Epithelial cell of prostate (primary cell): ENCODE measurements at places on chromosomes 13 and 19.

GRCh38 chr13:100674572-100674871, at the start of gene TMTC4:
TSS of gene TMTC4 (minus strand) at chr13:100674795. CDS start at chr13:100670362, 4,433 bp downstream.
- no peak for DNase-seq

DNA sequence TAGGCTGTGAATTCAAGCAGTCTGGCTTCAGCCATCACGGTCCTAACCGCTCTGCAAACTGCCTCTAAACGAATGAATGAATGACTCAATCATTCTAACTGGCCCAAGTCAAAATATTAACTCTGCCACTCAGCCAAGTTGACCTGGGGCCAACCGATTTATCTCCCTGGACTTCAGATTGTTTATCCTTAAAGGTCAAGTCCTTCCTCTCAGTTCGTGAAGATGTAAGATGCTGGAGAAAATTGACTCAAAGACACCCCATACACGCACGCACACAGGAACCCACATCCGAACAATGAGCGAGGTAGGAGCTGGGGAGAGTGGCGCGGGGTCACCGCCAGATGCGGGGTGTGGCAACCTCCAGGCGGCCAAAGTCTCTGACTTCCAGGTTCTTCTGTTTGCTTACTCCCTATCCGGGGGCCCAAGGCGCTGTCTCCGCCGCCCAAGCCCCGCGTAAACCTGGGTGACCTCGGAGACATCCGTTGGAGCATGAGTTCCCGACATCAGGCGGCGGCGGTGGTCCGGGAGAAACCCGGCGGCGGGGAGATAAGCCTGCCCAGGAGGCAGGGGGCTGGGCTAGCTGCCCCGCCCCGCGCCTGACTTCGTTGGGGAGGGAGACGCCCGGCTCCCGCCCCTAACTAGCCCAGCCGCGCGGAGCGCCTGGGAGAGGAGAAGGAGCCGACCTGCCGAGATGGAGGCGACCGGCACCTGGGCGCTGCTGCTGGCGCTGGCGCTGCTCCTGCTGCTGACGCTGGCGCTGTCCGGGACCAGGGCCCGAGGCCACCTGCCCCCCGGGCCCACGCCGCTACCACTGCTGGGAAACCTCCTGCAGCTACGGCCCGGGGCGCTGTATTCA, at the start of gene CYP2S1:
TSS of gene CYP2S1 (plus strand) at position 646 of the 856 bp plus-strand sequence. CDS start at position 692, 46 bp downstream.
- DNase-seq = no peak

- no peak for DNase-seq
These were observed 1.9 kb downstream of the TSHZ3 start for GRCh38 chr19:31347354-31347753.

DNA sequence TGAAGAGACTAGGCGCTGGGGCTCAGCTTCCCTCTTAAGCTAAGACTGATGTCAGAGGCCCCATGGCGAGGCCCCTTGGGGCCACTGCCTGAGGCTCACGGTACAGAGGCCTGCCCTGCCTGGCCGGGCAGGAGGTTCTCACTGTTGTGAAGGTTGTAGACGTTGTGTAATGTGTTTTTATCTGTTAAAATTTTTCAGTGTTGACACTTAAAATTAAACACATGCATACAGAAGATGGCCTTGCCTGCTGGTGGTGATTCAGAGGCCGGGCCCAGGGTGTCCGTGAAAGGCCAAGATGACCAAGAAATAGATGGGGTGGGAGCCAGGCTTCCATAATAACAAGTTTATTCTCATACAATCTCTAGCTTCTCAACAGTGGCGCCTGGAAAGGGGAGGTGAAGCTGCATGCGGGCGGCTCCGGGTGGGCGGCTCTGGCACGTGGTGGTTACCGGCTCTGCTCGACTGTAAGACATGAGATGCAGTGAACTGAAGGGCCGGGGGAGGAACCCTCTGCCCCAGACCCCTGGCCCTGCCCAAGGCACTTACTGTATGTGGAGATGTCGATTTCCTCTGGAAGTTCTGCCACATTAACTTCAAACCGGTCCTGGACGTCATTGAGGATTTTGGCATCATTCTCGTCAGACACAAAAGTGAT, 10.5 kb downstream of the DDX39A start:
- no peak for DNase-seq

DNA sequence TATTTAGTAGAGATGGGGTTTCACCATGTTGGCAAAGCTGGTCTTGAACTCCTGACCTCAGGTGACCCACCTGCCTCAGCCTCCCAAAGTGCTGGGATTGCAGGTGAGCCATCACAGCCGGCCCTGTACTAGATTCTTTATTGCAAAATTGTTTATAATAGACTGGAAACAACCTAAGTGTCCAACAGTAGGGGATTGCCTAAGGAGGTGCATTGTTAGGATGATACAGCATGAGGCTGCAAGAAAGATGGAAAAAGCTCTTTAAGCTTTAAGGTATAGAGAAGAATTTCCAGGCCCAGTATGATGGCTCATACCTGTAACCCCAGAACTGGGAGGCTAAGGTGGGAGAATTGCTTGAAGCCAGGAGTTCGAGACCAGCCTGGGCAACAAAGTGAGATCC, 8.2 kb downstream of the BCAT2 start:
- DNase-seq = no peak

DNA sequence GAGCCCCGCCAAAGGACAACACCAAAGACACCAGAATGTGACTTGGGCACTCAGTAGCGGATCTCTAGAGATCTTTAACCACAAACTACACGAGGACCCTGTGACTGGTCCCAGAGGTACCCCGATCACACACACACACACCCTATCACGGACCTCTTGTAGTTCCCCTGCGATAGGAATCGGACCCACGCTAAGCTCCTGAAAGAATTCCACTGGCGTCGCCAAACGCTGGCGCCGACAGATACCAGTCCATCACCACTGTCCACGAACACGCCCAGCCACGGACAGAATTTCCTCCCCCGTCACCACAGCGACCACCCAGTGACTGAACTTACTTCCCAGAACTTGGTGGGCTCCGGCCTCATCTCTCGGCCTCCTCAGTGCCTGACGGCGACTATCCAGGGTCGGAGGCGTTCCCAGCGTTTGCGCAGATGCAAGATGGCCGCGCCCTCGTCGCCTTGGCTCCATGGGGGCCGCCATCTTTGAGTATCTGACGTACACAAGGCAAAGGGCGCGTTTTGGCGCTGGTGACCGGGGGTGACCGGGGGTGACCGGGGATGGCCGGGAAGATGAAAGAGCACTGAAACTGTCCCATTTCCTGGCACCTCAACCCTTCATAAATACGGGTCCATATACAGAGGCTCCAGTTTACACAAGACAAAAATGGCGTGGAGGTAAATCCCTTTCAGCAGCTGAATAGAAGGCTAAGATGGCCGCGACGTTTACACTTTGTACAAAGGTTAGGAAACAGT, at the start of gene ZNF615:
TSS of gene ZNF615 (minus strand) at position 406 of the 752 bp plus-strand sequence. CDS start 4,500 bp downstream, outside the sequence.
- DNase-seq = no peak

GRCh38 chr13:80048802-80049201, 292.1 kb downstream of the SPRY2 start:
- peak; percentile 74 for DNase-seq

DNA sequence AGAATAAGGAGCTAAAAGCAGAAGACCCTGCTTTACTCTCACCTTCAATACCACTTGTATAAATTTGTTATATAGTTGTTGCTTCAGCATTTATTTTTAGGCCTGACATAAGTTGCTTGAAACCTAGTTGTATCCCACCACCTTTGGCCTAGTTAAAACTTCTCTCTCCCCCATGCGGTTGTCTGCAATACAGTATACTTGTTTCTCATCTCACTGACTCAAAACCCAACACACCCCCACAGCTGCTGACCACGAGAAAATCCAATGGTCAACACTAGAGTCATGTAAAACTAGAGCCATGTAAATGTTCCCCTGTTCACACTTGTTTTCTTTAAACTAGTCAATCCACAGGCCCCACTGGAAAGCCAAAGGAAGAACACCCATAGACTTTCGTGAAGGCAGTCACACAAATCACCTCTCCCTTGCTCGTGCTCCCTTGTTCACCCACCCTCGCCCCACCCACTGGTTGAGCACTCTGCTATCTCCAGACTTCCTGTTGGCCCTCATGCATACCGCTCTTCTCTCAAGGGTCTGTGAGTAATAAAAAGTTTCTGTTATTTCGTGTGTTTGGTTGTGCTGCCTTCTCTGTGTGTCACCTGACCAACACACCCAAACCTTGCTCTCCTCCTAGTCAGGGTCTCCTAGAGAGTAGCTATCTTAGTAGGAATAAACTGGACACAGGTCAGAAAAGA, 12.9 kb upstream of the CCDC169 start:
- no peak for DNase-seq

DNA sequence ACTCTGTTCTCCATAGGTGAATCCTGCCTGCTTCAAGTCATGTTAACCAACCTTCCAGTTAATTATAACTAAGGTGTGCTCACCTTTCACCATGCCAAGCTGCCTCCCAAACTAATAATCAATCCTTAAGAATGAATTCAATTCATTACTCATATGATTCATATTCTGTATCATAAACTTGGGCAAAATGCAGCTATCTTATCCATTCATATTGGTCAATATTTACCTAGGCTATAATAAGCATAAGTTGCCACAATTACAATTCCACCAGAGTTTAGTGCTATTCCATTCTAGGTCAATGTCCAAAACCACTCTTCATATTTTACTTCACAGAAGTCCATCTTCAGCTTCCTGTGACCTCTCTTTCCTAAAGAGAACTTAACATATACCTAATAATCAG, 13.4 kb downstream of the ELF1 start:
- no peak for DNase-seq

- no peak for DNase-seq
These were observed 224.2 kb downstream of the FOXO1 start for GRCh38 chr13:40442231-40442630.

DNA sequence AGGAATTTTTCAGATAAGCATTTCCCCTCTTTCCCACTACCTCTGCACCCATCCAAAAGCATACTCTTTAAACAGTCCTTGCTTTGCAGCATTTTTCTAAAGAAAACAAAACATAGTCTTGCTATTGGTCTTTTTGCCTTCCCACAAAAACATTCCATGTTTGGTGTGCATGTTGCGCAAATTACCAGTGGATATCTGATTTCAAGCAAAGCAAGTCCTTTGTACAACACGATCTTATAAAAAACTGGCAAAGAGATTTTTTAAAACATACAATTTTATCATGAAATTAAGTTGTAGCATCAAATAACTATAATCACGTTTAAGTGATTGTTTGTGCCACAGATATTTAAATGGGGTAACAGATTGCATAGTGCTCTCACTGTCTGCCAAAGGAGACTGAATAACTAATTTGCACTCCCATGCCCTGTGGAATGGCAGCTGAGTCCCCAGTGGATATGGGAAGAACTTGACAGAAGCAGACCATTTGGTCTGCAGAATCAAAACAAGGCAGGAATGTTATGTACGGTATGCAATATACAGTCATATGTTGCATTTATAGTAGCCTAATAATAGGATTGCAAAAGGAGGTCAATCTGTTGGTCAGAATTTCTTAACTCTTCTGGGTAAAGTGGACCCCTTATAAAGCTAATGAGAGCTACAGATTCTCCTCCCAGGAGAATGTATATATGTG, 285.7 kb downstream of the TBC1D4 start:
- no peak for DNase-seq

- no peak for DNase-seq
These were observed 32.2 kb upstream of the SLC15A1 start for GRCh38 chr13:98784666-98785065.

DNA sequence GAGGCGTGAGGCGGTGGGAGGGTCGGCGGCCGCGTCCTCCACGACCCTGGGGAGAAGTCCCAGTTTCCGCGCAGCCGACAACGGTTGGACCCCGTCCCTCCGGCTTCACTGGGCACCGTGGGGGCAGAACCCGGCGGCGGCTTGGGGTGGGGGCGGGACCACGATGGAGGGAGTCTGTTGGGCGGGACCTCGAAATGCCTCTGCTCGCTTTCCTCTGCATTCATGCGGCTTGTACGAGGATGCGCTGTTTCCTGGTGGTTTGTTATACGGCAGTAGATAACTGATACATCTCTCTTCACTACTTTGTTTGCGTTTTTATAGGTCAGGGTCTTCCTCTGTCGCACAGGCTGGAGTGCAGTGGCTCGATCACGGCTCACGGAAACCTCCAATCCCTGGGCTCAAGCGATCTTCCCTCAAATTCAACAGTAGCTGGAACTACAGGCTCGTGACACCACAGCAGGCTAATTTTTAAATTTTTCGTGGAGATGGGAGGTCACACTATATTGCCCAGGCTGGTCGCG, 24.6 kb upstream of the ZNF846 start:
- DNase-seq = no peak

GRCh38 chr19:7355871-7356270, 7.1 kb downstream of the ARHGEF18 start:
- no peak for DNase-seq

DNA sequence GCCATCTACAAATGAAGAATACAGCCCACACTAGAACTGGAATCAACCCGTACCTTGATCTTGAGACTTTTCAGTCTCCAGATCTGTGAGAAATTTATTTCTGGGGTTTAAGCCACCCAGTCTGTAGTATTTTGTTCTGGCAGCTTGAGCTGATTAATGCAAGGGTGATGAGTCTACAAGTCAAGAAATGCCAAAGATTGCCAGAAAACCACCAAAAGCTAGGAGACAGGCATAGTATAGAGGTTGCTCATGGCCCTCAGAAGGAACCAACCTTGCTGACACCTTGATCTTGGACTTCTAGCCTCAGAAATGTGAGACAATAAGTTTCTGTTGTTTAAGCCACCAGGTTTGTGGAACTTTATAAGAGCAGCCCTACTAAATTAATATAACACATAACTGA, 428.2 kb upstream of the KLF12 start:
- no peak for DNase-seq

- no peak for DNase-seq
These were observed 401.9 kb downstream of the PCDH20 start for GRCh38 chr13:61013796-61014195.

DNA sequence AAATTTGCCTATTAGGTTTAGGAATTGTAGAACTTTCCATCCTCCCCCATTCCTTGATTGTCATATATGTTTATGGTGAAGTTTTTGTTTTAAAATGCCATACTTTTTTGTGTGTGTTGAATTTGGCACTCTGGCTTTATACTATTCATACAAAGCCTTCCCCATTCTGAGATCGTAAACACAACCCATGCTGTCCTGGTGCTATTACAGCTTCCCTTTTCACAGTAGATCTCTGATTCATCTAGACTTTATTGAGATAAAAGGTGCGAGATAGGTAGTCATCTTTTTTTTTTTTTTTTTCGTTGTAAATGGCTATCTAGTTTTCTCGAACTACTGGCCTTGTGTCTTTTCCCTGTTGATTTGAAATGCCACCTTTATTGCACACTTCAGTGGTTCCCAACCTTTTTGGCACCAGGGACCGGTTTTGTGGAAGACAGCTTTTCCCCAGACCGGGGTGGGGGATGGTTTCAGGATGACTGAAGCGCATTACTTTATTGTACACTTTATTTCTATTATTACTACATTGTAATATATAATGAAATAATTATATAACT, 94.6 kb downstream of the LRCH1 start:
- DNase-seq = no peak

GRCh38 chr13:102830646-102831045, 15.2 kb upstream of the ERCC5 start:
- DNase-seq = no peak

GRCh38 chr13:51501096-51501495, 48.3 kb upstream of the INTS6 start:
- no peak for DNase-seq

- DNase-seq = no peak
These were observed 2.1 kb upstream of the ATP12A start for GRCh38 chr13:24678151-24678550.
